ENCODE measurements at places on chromosomes 1 and 21.

DNA sequence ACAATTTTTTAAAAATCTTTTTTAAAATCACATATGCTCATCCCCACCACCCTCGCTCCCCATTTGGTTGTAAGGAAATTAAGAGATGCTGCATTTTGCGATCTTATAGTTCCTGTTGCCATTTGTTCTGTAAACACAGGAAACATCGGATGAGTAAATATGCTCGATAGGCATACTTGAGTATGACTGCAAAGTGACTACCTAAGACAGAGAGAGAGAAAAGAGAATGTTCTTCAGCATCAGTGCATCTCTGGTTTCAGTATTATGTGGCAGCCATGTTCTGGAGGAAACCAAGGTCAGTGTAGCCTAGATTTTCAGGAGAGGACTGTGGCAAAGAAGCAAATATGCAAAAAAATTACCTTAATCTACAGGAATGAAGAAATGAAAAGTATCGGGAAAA is 265.5 kb upstream of the FMN2 start:
- DNase-seq, result no peak

- DNase-seq, result no peak
These were observed 173.4 kb upstream of the RGS18 start for GRCh38 chr1:191984856-191985255.

DNA sequence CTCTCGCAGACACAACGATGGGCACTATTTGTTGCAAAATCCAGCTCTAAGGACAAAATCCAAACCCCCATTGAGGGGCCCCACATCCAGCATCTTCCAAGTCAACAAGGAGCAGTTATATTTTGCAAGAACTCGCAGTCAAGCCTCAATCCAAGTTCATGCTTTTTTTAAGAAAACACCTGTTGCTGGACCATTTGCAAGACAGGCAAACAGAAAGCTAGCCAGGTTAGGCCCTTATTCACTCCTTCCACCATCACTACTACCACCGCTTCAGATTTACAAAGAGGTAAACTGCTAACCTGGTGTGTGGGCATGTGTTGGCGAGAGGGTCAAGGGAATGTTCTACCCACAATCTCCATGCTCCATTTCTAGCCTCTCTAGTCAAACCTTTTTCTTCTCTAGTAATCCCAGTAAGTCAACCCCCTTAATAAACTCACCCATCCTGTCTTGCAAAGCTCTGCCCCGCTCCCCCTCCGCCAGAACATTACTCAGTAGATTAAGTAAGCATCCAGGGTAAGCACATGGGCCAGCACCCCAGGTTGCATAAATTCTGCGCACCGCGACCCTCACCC is 703 bp downstream of the ERI3 start:
- DNase-seq, result no peak

- DNase-seq, result no peak
These were observed 10.2 kb upstream of the UBL4B start for GRCh38 chr1:110102081-110102480.

DNA sequence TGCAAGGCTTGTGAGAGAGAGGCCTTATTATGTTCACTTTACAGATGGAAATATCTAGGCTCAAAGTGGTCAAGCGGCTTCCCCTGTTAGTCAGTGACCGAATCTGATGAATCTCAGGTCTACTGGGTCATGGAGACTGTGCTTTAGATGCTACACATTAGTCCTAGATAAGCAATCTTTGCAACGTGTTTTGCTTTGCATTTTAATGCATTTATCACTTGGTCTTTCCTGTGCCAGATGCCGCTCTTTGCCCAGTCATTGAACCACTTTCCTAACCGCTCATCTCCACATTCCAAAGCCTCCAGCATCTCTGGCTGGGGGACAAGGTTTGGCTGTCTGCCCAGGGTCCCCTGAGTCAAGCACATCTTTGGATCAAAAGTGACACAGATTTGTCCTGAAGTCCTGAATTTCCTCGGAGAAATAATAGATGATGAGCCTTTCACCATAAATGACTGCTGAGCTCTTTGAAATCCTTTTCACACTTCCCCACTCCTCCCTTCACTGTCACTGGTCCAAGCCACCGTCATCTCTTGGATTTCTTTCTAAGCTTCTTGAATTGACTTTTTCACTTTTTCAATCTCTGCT is 96.0 kb upstream of the USP24 start:
- no peak for DNase-seq

- DNase-seq, result peak; percentile 62
These were observed 37.9 kb upstream of the MGST3 start for GRCh38 chr1:165592945-165593823.

GRCh38 chr21:34730194-34730593 is 61.4 kb downstream of the CLIC6 start:
- DNase-seq, result no peak

- peak; percentile 64 for DNase-seq
These were observed 31.3 kb downstream of the NSL1 start for GRCh38 chr1:212760126-212760823.

DNA sequence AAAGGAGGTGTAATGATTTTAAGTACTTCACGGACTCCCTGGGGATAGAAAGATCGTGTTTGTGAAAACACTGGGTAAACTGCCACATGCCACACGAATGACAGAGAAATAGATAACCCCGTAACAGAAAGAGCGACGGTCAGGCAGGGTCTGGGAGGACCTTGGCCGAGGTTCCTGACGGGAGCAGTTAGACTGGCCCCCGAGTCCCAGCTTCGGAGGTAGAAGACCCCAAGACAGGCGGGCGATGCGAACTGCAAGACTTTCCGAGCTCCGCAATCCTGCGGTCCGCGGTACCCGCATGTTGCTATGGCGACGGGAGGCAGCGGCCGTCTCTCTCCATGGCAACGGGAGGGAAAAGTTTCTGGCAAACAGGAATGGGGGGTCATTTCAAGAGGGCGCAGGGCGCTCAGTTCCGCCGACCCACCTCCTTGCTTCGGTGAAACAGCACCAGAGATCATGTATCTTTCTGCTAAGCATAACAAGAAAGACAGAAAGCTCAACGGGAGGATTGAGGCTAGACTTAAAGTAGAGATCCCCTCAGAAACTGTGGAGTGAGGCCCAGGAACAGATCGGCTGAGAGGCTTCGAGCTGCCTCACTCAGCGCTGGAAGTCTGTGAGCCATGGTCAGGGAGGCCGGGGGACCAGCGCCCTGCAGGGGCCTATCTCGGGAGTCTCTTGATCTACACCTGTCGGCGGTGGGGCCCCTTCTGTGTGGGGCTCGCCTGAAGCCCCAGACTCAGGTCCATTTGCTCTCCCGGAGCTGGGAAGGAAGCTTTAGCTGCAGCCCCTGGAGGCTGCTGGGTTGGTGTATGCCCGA is 685 bp upstream of the SYT6 start:
- DNase-seq, result peak; percentile 64

GRCh38 chr1:21534674-21535378 is 25.6 kb downstream of the ALPL start:
- peak; percentile 81 for DNase-seq

- peak; percentile 49 for DNase-seq
These were observed 9.3 kb downstream of the ATP1A2 start for GRCh38 chr1:160124705-160125478.

- DNase-seq, result no peak
These were observed 37.3 kb upstream of the ZSWIM5 start for GRCh38 chr1:45243476-45244343.

GRCh38 chr1:185155600-185156287 is 1.0 kb downstream of the TRMT1L start:
- no peak for DNase-seq

GRCh38 chr1:153397051-153397923 is 6.4 kb upstream of the S100A8 start:
- no peak for DNase-seq

DNA sequence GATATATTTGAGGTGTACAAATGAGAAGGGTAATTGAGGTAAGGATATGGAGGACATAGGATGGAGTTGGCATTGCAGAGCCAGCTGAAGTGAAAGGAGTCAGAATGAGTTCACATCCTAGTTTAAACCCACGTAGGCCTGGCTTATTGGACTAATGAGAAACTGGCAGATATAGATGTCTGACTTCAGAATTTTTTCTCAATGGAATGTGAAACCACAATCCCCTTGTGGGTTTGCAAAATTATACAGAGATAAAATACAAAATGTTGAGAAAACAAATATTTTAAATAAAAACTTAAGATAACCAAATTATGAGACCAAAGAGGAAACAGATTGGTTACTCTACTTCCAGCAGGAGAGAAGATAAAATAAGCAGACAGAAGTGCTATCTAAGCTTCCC is 277.4 kb upstream of the LRRC7 start:
- no peak for DNase-seq

- no peak for DNase-seq
These were observed 69.3 kb downstream of the KCTD3 start for GRCh38 chr1:215636258-215636965.

DNA sequence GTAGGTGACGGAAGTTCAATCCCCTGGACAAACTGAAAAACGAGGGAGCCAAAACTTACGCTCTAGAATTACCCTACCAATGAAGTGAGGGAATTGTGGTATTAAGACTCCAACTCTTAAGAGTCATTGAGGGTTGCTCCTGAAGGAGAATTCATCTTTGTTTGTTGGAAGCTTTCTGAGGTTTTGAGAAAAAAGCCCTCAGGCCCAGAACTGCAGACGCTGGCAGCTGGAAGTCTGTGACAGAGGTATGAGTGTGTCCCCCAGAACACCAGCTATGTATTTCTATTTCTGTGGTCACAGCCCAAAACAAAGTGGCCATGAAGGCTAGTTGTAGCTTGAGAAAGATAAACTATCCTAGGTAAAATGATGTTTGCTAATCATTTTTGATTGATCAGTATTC is 438.8 kb upstream of the B3GALT2 start:
- DNase-seq, result no peak

- DNase-seq, result no peak
These were observed 122.0 kb downstream of the CLIC6 start for GRCh38 chr21:34790834-34791233.

- no peak for DNase-seq
These were observed 31.4 kb downstream of the SZRD1 start for GRCh38 chr1:16398371-16398953.

DNA sequence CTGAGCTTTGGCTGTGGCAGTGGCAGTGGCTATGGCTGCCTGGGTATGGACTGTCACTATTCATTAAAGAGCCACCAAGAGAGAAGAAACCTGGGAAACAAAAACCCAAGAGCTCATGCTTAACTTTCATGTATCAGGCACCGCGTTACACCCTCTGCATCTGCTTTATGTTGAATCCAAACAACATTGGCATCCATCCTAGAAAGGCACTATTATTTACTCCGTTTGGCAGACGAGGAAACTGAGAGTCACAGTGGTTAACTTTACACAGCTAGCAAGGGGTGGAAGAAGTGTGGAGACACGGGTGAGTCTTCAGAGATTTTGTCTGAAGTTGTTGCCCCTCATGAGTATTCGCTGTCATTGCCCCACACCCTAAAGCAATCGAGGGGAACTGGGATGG is 63.8 kb downstream of the PLXNA2 start:
- no peak for DNase-seq

DNA sequence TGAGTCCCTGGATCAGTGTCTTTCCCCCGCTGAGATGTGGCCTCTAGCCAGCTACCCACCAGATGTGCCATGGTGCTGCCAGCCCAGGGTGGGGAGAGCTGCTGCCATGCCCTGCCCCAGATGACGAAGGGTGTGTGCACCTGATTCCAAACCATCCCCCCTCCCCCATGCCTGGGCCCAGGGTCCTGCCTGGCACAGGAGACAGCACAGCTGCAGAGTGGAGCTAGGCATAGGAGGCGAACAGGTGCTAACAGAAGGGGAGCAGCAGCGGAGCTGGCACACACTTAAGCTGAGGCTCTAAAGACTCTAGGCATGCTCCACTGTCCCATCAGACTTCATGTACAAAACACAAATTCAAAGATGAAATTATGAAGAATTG is 9.0 kb upstream of the LDLRAP1 start:
- DNase-seq, result no peak

DNA sequence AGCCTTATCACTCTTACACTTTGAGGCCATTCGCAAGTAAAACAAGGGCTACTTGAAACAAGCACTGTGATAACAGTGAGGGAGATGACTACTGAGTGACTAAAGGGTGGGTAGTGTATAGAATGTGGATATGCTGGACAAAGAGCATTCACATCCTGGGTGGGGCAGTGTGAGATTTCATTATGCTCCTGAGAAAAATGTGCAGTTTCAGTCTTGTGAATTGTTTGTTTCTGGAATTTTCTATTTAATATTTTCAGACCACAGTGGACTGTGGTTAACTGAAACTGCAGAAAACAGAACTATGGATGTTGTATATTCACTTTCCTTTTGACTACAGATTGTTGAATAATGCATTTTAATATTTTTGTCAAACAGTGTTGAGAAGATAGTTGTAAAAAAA is 25.1 kb upstream of the B3GALT2 start:
- no peak for DNase-seq

GRCh38 chr1:151635479-151636072 is 23.7 kb downstream of the SNX27 start:
- no peak for DNase-seq

GRCh38 chr1:173224280-173224892 is 17.3 kb upstream of the TNFSF4 start:
- DNase-seq, result no peak

DNA sequence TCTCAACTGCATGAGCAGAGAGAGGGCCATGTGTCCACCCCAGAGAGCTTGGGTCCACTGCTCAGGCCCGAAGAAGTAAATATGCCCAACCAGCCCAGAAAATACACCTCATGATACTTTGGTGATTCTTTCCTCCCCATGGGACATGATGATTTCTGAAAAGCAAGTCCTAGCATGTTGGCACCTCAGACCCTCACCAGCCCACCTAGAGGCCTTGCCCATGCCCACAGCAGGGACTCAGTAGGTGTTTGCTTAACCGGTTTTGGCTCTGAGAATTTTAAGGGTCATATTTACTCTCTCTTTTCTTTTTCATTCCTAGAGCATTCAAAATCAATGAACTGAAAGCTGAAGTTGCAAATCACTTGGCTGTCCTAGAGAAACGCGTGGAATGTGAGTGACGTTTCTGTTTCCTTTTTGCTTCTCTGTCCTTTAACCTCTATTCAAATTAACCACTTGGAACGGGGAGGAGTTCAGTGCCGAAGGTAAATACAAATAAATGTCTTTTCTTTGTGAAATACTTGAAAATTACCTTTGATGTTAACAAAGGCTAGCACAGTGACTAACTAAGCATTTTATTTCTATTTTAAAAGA is 79.7 kb downstream of the PDE9A start:
- DNase-seq, result no peak

GRCh38 chr1:156200044-156200443 is 6.1 kb downstream of the SLC25A44 start:
- DNase-seq, result no peak

DNA sequence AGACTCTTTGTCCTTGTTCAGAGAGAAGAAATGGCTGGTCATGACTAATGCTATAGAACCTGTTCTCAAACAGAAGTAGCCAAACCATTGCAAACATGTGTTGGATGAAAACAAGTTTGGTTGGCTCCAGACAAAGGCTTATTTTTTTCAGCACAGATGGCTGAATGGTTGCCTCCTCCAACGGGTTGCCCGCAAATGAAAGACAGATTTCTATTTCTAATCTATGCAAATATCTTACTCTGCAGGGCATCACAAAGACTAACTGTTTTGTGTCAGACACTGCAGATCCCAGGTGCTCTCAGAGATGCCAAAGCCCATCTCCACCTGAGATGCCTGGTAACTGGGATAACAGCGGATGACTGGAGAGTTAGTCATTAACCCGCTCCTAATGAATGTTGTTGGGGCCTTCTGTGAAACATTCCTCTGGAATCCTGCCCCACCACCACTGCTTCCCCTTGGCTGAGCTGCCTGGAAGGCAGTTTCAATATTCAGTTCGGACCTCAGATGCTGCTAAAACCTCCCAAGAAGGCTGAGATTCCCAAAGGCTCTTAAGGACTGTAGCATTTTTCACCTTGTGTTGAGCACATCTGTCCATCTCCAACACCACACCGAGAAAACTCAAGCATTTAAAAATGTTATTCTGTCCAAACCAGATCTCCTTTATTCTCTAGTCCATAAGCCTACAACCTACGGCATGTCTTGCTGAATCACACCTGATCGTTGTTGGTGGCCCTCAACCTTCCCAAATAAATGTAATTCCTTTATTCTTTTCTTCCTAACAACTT is 104.4 kb downstream of the PTPN14 start:
- DNase-seq, result peak; percentile 88
